Stimulated activated CD8-positive, alpha-beta memory T cell treated with anti-CD3 and anti-CD28 coated beads, Interleukin-15, amount 100 ng/mL, for 48 hours (primary cell): ENCODE measurements at places on chromosomes 12 and 14.

DNA sequence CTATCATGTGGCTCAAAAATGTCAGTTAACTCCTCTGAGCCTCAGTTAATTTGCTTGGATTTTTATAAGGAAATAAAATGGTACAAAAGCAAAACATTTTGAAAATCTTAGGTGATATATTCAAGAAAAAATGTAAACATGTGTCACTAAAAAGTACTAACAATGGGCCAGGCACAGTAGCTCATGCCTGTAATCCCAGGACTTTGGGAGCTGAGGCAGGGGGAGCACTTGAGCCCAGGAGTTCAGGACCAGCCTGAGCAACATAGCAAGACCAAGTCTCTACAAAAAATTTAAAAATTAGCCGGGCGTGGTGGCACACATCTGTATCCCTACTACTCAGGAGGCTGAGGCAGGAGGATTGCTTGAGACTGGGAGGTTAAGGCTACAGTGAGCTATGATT lies 25.7 kb downstream of the AQP6 start:
- no peak for DNase-seq

GRCh38 chr12:105843986-105844760 lies 294.6 kb downstream of the NUAK1 start:
- no peak for DNase-seq

DNA sequence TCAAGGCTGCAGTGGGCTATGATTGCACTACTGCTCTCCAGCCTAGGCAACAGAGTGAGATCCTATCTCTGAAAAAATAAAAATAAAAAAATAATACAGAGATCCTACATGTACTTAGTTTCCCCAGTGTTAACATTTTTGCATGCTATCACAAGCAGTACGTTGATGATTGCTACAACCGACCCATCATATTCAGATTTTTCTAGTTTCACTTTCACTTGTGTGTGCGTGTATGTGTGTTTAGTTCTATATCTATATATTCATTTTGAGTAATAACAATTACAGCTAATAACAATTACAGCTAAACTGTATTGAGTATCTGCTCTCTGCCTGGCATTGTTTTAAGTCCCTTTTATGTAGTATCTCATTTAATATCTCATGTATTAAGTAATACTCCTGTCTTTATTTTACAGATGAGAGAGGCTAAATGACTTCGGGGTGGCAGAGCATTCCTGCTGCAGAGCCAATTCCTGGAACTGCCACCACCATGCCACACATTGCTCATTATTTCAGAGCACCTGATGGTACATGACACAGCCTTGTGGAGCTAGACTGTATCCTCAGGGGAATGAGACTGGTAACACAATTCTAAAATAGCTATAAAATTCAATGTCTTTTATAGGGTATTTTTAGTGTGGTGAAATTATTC lies 153.1 kb downstream of the BCAT1 start:
- DNase-seq: no peak

GRCh38 chr12:69534389-69534822 lies 50.9 kb upstream of the CCT2 start:
- peak; percentile 28 for DNase-seq

DNA sequence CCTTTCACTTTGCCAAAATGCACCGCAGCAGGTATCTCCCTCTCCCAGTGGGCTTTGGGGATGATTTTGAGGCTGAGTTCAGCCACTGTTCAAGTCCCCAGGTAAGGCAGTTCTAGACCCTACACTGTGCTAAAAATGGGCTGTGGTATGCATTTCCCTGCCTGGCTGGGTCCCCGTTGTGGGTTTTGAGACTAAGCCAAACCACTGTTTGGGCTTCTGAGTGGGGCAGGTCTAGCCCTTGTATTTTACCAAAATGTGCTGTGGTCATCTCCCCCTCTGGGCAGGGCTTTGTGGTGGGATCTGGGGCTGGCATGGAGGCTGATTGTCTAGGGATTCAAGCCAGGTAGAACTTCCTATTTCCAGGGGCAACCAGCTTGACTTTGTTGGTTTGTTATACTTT lies 13.6 kb upstream of the OR4Q3 start:
- DNase-seq: no peak

- no peak for DNase-seq
Observed at GRCh38 chr14:46480817-46481216, 170.8 kb downstream of the RPL10L start.

GRCh38 chr12:114119316-114119715 lies 153.2 kb upstream of the RBM19 start:
- DNase-seq: no peak

GRCh38 chr14:57823015-57823660 lies 42.8 kb downstream of the SLC35F4 start:
- DNase-seq: no peak

GRCh38 chr12:93315385-93315906 lies 62.3 kb upstream of the NUDT4 start:
- DNase-seq: no peak

DNA sequence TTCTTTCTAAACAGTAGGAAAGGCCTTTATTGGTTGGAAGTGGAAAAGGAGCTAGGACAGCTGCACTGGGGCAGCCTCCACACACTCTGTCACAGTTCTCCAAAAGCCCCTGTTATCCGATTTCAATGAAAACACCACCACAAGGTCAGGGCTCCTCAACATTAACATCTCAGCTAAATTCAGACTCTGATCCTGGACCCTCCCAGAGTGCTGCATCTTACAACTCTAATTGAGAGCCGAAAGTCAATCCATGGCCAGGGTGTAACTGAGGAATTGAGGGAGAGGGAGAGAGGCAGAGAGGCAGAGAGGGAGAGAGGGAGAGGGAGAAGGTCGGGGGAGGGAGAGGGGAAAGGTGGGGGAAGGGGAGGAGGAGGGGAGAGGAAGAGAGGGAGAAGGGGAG lies 32.1 kb downstream of the DICER1 start:
- no peak for DNase-seq

DNA sequence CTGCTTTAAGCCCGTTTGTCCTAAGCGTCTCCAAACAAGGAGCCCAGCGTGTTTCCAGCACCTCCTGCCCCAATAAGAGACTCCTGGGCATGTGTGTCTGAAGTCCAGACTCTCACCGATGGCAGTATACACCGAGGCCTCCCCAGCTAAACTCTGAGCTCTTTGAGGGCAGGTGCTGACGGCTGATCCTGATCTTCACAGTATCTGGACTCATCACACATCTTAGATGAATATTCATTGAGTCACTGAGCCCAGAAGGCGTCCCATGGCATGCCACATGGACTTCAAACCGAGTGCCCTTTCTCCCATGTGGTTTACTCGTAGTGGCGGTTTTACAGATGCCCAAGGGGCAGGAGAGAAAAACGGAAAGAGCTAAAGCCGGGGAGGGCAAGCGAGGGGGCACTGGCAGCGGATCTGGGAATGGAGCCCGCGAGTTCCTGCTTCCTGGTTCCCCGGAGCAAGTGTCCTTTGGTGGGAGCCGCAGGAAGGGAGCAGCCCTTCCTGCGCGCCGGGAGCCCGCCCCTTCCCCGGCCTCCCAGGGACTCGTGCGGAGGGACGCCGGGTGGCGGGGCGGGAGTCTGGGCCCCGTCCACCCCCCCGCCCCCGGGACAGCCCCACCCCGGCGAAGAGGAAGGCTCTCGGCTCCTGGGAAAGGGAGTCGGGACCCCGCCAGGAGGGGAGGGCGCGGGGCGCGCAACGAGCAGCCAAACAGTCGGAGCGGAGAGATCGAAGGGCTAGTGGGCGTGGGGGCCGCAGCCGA lies 585 bp upstream of the TEAD4 start:
- DNase-seq: no peak

DNA sequence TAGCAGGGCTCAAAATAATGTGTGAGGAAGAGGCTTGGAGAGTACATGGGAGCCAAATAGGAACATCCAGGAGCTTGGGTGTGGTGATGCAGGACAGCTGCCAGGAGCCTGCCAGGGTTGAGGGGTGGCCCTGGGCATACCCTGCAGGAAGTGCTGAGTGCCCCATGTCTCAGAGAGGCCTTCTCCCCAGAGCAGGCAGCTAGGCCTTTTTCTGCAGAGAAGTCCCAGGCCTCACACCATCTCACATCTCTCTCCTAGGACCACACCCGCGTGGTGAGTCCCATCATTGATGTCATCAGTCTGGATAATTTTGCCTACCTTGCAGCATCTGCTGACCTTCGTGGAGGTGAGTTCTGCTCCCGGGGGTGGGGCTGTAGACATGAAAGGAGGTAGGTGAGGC lies 66.9 kb downstream of the ERH start:
- DNase-seq: no peak

- DNase-seq: no peak
Observed at GRCh38 chr14:78104160-78104559, 66.0 kb upstream of the NRXN3 start.

DNA sequence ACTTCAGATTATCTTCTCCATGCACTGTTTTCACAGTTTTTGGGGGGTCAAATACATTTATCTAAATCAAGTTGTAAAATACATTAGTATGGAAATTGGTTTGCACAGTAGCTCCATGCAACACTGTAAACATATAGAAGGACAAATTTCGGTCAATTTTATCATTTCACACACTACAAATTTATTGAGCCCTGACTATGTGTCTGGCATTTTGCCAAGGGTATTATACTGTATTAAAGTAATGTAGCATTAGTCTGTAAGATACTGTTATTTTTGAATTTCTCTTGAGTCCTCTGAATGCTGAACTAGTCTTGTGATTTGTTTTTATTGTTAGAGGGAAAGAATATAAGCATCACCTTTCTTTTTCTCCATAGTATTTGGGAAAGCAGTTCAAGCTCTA lies 1.3 kb downstream of the RAD9B start:
- no peak for DNase-seq

DNA sequence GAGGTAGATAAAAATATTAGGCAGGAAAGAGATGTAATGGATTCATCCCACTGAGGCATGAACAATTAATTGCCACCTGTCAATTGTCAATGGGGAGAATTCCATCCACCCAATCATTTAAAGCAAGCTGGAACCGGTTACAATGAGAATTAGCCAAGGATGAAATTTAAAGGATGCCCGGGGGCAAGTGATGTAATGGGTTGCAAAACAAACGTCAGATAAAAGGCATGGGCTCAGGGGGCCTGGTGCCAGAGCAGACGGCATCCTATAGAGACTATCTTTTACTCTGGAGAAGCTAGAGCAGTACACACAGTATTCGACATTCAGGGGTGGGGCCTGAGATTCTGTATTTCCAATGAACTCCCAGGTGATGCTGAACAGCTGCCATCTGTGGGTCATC lies 80.5 kb upstream of the ZFP36L1 start:
- no peak for DNase-seq

- DNase-seq: no peak
Observed at GRCh38 chr12:117124421-117125271, 25.4 kb upstream of the TESC start.

- no peak for DNase-seq
Observed at GRCh38 chr12:25326326-25326725, 75.6 kb upstream of the KRAS start.

GRCh38 chr12:99427104-99427503 lies 220.4 kb upstream of the GARIN6 start:
- no peak for DNase-seq

GRCh38 chr12:110100315-110100970 lies 23.7 kb upstream of the IFT81 start:
- DNase-seq: peak; percentile 19

DNA sequence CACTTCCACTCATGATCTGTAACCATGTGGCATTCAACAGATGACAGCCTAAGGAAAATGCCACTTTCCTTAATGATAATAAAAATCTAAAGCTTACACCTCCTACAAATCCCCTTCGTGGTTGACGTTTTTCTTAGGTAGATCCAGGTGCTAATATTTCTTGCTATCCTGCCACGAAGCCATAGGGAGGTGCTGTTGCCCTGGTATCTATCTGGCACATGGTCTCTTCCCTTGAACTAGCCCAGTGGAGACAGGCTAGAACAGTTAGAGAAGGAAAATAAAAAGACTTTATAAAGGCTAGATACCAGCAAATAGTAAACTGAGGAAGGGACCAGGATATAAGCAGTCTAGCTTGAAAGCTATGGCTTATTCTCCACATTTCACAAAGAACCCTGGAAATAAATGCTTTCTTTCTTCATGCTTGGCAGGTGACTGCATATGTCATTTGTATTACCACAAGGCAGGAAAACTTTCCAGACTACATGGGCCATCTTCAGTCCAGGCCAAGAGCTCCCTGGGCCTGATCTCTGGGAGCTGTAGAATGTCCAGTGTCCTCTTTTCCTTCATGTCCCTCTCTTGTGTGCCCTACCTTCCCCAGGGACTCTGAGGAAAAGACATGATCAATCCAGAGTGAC lies 15.3 kb downstream of the SPIC start:
- DNase-seq: peak; percentile 1

DNA sequence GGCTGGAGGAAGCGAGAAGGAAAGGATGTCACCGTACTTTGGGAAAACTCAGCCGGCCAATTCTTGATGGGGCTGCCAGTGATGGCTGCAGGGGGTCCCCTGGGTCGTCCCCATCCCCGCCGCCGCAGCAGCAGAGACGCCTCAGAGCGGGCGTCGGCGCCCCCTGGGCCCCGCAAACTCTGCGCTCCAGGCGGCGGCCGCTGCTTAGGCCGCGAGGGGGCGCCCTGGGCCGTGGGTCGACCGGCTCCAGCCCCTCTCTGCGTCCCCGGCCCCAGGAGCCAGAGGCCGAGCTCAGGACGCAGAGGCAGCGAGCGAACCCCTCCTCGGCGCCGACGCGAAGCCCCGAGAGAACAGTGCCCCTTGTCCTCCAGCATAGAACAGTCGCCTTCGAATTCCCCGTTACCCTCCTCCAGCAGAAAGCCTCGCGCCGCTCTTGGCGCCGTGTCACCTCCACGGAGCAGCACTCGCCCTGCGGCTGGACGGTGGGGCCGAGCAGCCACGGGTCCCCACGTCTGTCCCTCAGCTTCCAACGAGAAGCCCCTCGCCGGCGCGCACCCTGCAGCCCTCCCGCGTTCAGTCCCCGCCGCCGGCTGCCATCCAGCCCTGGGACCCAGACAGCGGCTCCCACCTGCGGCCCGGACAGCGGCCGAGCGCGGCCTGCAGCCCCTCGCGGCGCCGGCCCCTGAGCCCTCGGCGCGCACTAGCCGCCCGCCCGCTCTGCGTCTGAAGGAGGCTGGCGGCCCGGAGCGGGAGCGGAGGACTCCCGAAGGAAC lies 106.6 kb downstream of the PRICKLE1 start:
- peak; percentile 38 for DNase-seq

GRCh38 chr14:92675976-92676375 lies 72.5 kb downstream of the LGMN start:
- no peak for DNase-seq

DNA sequence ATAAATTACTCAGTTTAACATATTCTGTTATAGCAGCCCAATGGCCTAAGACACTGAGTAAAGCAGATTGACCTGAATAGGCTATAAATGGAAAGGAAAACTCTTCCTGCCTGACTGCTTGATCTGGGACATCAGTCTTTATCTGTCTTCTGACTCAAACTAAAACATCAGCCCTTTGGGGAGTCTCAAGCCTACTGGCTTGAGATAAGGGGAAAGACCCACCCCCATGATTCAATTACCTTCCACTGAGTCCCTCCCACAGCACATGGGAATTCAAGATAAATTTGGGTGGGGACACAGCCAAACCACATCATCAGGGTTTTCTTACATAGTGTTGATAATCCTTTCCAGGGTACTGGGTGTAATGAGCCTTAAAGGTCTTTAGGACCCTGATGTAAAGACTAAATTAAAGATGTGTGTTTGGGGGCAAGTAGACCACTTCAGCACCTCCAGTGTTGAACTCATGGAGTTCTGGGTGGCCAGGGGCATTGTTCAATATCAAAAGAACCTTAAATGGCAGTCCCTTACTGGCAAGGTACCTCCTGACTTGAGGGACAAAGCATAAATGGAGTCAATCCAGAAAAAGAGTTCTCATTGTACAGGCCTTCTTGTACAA lies 67.8 kb downstream of the TSHR start:
- DNase-seq: no peak
